ENCODE measurements at places on chromosomes 1 and 21.

DNA sequence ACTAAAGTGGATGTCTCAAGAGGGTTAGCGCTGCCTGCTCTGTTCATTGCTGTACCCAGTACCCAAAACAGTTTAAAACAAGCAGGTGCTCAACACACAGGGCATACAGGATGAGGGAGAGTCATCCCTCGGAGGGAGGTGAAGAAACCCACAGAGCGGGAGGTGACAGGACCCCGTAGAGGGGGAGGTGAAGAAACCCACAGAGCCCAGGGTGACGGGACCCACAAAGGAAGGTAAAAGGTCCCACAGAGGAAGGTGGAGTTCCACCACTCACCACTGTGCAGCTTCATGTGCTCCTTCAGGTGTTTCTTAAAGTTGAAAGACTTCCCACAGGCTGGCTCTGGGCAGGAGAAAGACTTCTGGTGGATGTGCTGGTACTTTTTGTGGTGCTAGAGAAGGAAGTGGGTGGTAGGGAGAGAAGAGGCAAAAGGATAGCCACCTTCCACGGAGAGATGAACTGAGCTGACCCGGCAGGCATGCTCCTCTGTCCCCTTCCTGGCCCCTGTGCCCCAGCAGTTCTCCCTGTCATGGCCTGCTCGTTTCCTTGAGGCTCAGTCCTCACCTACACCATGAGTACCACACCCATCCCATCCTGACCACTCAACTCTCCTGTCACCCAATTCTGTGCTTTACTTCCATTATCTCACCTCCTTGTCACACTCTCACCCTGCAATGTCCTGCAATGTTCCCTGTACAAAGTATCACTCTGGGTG, 5.1 kb downstream of the ZNF692 start:
- no peak for DNase-seq

DNA sequence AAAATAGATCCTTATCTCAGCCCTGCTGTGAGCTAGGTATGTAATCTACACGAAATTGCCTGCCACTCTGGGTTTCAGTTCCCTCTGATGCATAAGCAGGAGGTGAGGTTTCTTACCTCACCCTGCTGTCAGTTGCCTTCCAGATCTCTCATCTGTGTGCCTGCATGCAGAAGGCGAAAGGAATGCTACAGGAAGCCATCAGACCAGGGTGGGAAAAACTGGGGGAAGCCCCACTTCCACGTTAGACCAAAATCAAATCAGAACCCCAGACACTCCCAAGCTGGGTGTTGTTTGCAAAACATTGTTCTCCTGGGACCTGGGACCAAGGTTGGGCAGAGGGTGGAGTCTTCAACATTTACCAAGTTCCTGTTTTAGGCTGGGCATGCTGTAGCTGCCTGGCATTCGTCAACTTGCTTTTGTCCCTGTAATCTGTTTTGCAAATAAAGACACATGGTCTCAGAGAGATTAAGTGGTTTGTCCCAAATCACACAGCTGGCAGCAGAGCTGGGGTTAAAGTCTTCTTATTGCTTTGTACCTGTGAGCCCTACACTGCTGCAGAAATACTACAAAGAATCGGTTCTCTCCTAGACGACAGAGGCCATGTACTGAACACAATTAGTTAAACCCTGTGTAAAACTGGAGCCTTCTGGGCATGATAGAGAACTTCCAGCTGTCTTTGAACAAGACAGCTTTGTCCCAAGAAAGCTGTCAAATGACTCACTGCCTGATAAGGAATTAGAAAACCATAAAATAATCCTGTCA, 389.7 kb upstream of the RUNX1 start:
- no peak for DNase-seq

DNA sequence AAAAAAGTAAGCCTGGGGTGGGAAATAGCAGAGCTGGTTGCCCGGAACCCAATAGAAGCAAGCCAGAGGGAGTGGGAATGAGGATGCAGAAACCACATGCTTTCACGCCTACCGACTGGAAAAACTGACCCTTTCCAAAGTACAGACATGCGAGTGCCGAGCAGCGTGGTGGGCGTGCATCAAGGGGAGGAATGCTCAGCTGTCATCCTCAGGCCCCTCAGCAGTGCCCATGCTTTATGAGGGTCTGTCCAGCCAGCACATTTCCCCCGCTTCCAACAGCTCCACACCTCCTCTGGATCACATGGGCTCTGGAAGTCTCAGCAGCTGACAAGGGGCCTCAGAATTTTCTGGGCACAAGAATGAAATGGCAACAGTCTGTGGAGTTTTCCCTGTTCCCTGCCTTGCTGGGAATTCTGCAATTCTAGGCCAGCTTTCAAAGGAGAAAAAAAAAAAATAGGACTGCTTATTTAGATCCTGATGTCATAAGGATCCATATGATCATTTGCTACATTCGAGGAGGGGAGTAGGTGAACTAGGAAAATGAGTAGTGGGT, 19.1 kb upstream of the IKBKE start:
- no peak for DNase-seq

DNA sequence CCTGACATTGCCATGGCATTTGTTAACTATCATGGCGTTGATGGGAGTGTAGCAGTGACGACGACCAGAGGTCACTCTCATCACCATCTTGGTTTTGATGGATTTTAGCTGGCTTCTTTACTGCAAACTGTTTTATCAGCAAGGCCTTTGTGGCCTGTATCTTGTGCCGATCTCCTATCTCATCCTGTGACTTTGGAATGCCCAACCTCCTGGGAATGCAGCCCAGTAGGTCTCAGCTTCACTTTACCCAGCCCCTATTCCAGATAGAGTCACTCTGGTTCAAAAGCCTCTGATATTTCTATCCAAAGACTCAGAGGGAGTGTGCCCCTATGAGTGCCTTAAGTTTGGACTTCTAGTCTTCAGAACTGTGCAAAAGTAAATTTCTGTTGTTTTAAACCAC, 130.1 kb downstream of the ADAMTS1 start:
- no peak for DNase-seq

DNA sequence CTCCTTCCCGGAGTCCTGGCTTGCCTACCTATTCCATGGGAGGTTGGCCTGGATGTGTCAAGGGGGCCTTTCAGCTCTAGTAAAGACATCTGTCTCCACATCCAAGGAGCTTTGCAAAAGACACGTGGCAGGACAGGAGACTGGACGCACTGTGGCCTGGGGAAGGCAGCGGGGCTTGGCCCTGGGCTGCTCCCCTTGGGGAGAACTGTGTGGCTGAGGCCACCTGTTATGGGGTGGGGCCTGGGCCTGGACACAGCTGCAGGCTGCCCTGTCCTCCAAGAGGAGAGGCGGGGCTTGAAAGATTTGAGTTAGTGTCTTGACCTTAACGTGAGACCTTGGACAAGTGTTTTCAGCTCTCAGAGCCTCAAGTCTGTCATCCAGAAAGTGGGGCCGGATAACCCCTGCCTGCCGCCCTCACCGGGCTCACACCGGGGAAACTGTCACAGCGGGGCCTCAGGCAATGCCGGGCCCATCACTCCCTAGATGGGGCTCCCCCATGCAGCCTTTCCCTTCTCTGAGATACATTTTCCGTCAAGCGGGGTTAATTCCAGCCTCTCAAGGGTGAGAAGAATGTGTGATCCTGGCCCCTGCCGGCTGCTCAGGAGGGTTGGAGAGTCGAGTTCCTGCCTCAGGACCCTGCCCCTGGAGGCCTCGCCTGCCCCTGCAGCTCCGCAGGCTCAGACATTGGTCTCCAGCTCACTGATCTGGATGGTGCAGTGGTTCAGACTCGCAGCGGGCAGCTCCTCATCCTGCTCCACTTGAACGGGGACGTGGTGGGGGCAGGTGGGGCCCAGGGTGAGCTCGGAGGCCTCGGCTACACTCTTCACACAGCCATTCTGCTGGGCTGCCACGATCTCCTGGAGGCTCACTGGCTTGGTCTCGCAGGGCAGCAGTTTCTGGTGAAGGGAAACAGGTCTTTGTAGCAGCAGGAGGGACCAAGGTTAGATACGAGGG, 25.6 kb downstream of the PODN start:
- no peak for DNase-seq

GRCh38 chr21:42453224-42453985, 42.6 kb downstream of the RSPH1 start:
- DNase-seq: no peak

GRCh38 chr1:219927956-219928790, at the start of gene SLC30A10:
TSS of gene SLC30A10 (minus strand) at chr1:219928557. CDS start at chr1:219928440, 117 bp downstream.
- DNase-seq: no peak

DNA sequence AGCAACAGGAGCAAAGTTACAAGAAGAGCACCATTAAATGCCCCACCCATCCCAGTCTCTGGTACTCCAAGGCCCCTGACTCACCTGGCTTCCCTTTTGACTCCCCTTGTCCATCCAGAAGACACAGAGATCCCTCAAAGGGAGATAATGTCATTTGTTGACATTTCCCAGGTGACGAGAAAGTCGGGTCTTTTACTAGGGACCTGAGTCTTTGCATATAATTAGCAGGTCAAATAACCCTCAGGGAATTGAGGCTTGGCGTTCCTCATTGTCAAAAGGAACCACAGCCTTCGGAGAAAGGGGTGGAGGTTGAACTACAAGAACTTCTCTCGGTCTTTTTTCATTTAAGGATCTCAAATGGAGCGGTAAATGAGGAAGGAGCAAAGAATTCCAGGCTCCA, 133.2 kb downstream of the PROX1 start:
- DNase-seq: no peak

GRCh38 chr21:17427831-17428483, 84.9 kb upstream of the CXADR start:
- DNase-seq: no peak

Measured in AG04449 (cell line).